ENCODE measurements at places on chromosomes 4 and X. TPM values are rescaled to one million over a fixed set of nuclear protein-coding genes. Genes with fewer than 3 reads are reported as not detected.

Gene DCAF8L2
- total RNA-seq = not detected

Gene VCX3B
- total RNA-seq = not detected

Gene DMP1
- total RNA-seq = not detected

Gene ADGRG2
- 1.9 TPM for total RNA-seq

Gene TLR3
- 28.6 TPM for total RNA-seq

Gene ZAR1
- total RNA-seq = not detected

Gene CT45A10
- total RNA-seq = not detected

Gene H2BW2
- total RNA-seq = 0.26 TPM

Gene ADH1C
- total RNA-seq = 43.5 TPM

Gene ETNPPL
- not detected for total RNA-seq

Gene PNCK
- total RNA-seq = 12.3 TPM

Gene CXXC4
- total RNA-seq = 1.4 TPM

Gene HERC5
- 3.0 TPM for total RNA-seq

Gene MAGEB2
- not detected for total RNA-seq

Gene RS1
- total RNA-seq = not detected

Measured in ureter (tissue), 1 donor.